ENCODE measurements at places on chromosomes 2 and 18.

GRCh38 chr18:34540897-34541296 is 169.2 kb upstream of the DTNA start:
- DNase-seq: no peak

- DNase-seq: no peak
Measured at GRCh38 chr2:156098506-156098905, 234.0 kb downstream of the NR4A2 start.

DNA sequence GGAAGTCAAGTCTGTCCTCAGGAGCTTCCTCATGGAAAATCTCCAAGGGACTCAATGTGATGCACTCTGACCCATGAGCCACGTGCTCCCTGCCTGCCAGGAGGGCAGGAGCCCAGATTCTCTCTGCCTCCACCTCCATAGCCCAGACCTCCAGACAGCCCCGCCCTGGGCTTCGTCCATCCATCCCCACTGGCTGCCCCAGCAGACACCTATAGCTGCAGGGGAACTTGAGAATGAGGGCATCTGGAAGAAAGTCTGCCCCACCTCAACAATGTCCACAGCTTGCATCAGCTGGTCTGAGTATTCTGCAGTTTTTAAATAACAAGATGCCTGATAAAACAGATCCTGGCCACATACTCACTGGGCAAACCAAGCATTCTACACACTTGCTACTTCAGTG is 418.8 kb upstream of the SMIM21 start:
- no peak for DNase-seq

DNA sequence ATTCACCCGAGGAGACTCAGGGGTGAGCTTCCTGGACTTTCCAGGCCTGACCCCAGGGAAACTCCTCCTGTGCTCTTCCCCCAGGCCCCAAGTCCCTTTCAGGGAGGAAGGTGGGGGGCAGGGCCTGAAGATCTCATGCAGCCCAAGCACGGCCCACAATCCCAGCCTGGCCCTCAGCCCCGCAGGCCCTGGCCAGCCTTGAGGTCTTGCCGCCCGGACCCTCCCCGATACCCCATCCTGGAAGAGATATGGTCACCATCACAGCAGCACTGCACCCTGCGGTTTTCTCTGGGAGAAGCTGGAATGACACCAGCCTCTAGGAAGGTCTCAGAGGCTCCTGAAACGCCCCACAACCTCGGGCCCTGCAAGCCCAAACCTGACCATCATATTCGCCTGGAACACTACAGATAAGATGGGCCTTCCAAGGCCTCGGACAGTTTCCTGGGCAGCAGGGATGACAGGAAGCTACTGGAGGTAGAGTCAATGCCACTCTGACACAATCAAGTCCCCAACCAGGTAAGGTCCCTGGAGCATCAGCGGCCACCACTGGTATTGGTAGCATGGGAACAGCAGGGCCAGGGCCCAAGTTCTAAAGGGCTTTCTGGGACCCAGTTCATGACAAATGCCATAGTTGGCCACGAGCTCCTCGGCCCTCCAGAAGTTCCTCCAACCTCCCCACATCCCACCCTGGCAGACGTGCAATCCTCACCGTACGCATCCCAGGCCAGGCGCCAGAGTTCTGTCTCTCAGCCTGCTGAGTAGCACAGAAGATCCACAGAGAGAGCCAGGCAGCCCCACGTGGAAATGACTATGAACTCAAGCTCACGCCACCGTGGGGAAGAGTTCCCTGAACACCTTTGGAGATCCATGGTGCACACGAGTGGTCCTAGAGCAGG is 8.6 kb downstream of the SDC1 start:
- no peak for DNase-seq

GRCh38 chr2:1990724-1991123 is 246.4 kb upstream of the PXDN start:
- DNase-seq: no peak

DNA sequence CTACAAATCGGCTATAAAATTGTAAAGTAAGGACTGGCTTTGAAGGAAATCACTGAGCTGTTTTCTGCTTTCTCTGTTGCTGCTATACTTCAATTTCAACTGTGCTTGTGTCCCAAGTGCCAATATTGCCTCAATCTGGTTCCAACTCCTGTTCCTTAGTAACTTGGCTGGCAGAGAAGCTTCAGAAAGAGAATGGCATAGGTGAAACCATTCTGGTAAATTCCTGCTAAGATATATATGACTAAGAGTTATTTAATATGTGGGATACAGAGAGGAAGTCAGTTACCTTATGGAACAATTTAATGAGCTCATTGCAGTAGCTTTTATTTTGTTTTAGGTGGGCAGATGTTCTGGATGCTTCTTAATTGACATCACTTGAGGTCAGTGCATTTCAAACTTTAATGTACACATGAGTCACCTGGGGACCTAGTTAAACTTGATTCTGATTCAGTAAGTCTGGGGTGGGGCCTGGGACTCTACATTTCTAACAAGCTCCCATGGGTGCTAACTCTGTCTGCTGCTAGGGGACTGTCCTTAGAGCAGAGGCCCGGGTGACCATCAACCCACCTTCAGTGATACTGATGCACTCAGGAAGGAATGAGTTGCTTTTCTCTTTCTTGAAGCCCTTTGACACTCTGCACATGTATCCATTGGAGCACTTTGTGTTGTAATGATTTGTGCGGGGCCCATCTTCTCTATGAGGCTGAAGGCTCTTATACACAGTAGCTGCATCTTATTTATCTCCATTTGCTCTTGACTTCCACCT is 47.6 kb downstream of the LIPG start:
- no peak for DNase-seq

- DNase-seq: no peak
Measured at GRCh38 chr2:229246334-229246733, 24.8 kb downstream of the PID1 start.

DNA sequence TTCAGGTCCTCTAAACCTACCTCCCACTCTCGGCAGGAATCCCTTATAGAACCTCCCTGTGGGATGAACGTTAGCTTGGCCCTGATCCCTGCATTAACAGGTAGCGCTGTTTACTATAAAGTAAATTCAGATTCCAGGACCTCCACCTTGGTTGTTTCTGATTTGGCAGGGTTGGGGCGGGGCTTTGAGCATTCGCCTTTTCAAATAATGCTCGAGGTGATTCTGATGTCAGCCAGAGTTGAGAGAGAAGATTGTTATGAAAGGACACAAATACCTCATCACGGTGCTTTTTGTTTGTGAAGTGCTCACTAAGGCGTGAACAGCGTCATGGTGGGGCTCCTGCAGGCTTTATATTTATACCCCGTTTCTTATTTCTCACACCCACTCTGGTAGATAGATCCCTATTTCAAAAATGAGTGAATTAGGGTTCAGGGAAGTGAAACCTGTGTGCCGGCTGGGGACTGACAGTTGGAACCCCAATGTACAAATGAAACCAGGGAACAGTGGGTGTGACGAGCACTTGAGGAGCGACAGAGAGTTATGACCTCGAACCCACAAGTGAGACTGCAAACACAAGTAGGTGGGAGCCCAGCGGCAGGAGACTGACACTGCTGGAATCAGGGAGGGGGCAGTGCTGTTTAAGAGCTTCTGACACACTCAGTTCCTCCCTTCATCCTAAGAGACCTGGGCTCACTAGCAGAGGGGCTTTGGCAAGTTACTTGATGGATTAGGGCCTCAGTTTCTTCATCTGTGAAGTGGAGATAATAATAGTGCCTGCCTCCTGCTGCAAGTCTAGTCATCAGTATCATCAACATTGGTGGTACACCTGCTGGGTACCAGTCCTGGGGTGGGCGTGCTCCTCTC is 14.2 kb upstream of the CXCR4 start:
- no peak for DNase-seq

DNA sequence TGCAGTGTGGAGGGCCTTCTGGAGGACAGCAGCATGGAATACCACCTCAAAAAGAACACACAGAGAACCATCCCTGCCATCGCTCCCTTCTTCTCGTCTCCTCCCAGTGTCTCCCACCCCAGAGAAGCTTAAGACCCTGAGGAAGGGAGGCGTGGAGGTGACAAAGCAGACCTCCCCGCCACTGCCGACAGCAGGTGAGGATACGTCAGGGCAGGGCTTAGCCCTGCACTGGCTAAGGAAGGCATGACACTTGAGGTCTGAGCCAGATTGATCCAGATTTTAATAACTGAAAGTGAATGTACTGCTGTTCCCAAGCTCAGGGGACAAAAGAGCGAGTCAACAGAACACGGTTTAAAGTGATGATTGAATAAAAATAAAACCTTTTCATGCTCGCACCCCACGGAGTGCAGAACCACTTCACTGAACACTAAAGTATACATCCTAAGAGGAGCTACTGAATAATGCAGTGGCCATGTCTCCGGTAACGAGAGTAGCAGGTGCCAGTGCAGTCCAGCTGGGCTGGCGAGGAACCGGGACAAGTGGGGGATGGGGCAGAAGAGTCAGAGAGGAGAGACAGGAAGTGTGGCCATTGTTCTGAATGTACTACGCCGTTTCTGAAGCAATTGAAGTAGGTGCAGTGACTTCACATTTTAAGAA is 391.0 kb downstream of the CDH2 start:
- DNase-seq: peak; percentile 66

- no peak for DNase-seq
Measured at GRCh38 chr2:9909106-9909505, 42.4 kb upstream of the GRHL1 start.

GRCh38 chr18:24600076-24600654 is 139.7 kb downstream of the HRH4 start:
- DNase-seq: peak; percentile 55

DNA sequence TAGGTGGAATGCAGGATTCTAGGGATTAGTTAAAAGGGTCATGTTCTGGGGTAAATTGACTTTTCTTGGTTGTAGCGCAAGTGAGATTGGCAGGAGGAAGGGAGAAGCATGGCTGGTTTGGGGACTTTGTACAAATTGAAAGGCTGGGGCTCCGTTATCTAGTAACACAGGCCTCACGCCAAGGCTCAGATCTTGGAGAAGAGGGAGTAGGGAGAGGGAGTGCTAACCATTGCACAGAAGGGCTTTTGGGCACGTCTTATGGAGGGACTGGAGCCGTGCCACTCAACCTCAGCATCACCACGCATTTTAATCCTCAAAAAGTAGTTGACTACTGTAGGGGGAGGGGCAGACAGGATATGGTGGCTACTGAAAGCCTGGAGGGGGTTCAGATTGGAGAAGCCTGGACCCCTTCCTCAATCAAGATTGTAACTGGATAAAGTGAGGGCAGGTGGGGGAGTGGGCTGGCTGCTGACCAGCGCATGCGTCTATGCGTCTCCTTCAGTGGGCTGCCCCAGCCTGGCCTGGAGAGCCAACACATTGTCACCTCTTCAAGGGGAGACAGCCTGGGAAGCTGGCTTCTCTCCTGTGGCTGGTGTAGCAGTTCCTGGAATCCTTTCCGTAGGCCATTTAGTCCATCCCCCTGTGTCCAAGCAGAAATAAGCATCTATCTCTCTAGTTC is 14.3 kb downstream of the IGFBP5 start:
- DNase-seq: no peak

Data from NCI-H1436 (cell line).